Activated T-cell treated with anti-CD3 and anti-CD28 coated beads, Interleukin-2, amount 50 U/mL, for 1 hour (primary cell): ENCODE measurements at places on chromosomes 1 and 21.

- no peak for DNase-seq
These were observed 9.9 kb upstream of the ZC3H12A start for GRCh38 chr1:37464443-37464842.

- peak; percentile 51 for DNase-seq
These were observed 13.7 kb downstream of the DHRS3 start for GRCh38 chr1:12604114-12604874.

DNA sequence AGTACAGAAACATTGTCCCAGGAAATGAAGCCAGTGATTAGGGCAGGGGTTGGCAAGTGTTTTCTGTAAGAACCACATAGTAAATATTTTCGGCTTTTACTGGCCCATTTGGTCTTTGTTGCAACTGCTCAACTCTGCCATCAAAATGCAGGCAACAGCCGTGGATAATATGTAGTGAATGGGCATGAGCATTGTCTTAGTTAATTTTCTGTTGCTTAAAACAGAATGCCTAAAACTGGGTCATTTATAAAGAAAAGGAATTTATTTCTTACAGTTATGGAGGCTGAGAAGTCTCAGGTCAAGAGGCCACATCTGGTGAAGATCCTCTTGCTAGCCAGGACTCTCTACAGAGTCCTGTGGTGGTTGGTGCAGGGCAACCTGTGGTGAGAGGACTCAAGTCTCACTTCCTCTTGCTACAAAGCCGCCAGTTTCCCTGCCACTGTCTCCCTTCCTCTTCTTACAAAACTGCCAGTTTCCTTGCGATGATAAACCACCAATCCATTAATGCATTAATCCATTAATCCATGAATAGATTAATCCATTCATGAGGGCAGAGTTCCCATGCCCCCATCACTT lies 166.4 kb downstream of the PSMG1 start:
- no peak for DNase-seq

- DNase-seq = no peak
These were observed 107.6 kb downstream of the TSEN15 start for GRCh38 chr1:184158896-184159681.

DNA sequence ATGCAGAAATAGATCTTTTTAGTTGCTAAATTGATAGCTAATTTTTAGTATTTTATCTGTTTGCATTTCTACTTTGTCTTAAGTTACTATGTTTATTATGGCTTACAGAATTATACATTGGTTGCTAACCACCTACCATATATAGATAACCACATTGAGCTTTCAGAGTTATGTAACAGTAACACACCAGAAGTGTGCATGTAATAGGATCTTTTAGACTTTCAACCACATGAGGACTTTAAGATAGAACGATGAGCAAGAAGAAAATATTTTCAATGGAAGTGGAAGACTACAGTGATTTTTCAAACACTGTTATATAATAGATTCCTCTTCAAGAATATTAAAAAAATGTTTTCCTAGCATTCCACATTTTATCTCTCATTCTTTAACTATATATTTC lies 28.8 kb downstream of the TOR1AIP1 start:
- no peak for DNase-seq

GRCh38 chr1:12542616-12543592 lies 75.1 kb downstream of the DHRS3 start:
- DNase-seq = no peak

- no peak for DNase-seq
These were observed 25.2 kb downstream of the GFI1 start for GRCh38 chr1:92461364-92462097.

- DNase-seq = no peak
These were observed 11.2 kb upstream of the CD84 start for GRCh38 chr1:160590488-160590887.

GRCh38 chr1:92747735-92748134 lies 37.2 kb downstream of the EVI5 start:
- DNase-seq = no peak

DNA sequence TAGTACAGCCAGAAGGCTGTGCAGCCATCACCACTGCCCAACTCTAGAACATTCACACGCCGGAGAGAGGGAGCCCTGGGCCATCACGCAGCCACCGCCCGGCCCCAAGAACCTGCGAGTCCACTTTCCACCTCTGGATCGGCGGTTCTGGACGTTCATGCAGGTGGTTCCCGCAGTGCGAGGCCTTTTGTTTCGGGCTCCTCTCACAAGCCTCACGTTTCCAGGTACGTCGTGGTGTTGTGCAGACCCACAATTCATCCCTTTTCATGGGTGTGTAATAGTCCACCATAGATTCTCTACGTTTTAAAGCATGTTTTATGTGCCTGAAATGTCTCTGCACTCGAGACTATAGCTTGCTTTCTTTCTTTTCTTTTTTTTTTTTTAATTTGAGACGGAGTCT lies 23.6 kb downstream of the COL18A1 start:
- DNase-seq = no peak

- DNase-seq = no peak
These were observed 57.0 kb downstream of the YARS1 start for GRCh38 chr1:32759997-32760623.

- DNase-seq = no peak
These were observed 64.0 kb downstream of the CD46 start for GRCh38 chr1:207815913-207816291.

DNA sequence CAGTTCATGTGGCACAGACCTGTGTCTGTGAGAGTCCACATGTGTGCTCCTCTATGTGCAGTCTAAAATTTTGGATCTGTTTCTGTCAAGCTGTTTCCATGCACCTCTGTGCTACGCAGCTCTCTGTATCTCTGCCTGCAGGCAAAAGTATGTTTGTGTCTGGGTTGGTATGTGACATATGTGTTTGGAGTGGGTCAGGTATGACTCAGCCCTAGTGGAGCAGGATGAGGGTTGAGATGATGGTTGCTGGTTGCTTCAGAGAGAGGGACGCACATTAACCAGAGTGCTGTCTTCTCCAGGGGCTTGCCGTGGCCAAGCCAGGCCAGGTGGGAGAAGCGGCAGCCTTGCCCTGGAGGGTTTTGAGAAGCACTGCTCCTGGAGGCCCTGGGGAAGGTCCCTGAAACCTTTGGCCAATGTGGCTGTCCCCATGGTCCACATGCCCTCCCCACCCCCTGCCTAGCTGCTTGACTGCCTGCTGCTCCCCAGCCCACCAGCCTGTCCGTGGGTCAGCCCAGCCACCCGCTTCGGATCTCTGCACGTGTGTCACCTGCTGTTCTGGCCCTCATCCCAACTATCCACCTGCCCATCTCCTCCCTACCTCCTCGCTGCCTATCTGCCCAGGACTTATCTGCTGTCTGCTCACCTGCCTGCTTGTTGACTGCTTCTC lies 4.1 kb upstream of the EVA1B start:
- DNase-seq = no peak

DNA sequence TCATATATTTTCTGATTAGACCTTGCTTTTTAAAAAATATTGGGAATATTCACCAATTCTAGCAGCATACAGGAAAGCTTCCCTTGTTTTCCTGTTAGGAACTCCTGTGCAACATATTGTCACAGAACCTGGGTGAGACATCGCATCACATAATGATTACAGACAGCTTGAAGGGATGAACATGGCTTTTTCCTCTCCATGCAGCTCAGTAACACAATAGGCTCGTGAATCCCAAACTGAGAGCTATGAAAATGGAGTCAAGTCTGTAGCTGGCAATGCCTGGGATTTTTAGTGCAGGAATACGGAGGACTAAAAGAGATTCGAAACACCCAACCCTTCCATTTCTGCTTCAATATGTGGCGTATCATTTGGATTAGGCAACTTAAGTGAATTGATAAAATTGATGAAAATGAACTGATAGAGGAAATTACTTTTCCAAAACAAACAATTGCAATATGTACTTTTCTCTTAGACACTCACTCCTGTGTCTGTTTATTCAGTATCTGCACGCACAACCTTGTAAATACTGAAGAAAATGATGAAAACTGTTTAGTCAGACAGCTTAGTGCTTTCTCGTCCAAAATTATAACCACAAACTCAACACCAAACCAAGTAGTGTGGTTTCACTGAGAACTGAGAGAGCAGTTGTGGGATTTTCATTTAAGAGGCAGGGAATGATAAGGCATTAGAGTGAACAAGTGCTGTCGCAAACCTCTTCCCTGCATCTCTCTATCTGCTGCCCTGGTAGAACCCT lies 250.4 kb downstream of the PTBP2 start:
- no peak for DNase-seq

GRCh38 chr1:69847670-69848069 lies 279.9 kb downstream of the LRRC7 start:
- no peak for DNase-seq

GRCh38 chr1:43059640-43060574 lies 101.2 kb upstream of the SLC2A1 start:
- DNase-seq = no peak

DNA sequence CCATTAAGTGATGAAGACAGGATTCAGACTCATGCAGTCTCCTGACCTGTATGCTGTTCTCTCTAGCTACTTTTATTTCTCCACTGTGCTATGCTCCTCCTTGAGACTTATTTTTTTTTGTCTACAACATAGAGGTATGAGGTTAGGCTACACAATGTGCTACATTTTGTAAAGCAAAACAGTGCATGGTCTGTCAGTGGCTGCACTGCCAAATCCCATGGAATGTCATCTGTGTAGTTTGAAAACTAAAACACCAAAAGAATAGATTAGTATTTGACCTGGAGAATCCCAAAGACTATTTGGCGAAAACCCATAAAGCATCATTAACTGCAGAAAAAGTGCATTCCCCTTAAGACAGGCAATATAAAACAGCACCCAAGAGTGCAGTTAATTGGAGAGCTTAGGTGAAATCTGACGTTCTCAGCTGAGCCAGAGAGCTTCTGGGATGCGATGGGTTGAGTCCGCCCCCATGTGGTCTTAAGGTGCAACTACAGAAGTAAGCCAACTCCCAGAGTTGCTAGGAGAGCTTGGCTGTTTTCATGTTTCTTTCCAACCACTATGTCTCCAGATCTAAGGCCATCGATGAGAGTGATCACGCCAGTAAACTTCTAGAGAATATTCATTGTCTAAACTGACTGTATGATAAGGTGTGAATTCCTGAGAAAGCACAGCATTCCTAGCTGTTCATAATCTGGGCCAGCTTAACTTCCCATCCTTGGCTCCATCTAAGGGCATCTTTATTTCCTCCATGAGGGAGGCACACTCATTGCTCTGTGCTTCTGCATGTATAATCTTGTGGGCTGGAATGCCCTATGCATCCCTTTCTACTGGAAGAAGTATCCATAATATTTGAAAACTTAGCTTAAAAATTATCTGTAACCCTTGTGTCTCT lies 20.7 kb upstream of the CYP2J2 start:
- DNase-seq = peak; percentile 32

- DNase-seq = no peak
These were observed 27.3 kb downstream of the SIPA1L2 start for GRCh38 chr1:232602622-232603021.
